ENCODE measurements at places on chromosomes 2 and 18.

DNA sequence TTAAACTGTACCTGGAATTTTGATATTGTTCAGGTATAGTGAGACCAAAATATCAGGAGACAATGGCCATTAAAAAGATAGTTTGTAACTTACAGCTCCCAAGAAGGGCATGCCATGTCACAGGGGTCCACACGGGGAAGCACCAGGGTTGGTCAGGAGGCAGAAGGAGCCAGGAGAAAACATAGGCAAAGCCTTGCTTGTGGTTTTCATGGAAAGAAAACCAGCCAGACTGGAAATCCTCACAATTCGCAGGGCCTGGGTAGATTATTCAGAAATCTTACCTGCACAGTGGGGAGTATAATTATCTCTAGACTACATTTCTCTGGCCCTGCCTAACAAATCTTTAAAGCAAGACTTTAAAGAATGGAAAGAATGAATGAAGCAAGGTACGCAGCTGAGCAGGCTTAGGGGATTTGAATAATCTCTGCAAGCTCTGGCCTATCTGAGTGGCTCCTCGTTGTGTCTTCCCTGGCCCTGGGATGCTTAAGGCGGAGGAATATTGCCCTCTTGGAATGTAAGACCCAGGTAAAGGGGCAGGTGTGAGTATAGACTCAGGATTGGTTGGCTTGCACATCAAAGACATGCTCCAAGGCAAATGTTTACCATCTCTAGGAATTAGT lies 66.9 kb upstream of the CDC42EP3 start:
- DNase-seq, result no peak

- DNase-seq, result peak; percentile 55
These were observed at the start of gene EMX1 for GRCh38 chr2:72917138-72917876. Gene EMX1 (plus strand): TSS chr2:72917519. CDS start chr2:72917853, 334 bp downstream.

DNA sequence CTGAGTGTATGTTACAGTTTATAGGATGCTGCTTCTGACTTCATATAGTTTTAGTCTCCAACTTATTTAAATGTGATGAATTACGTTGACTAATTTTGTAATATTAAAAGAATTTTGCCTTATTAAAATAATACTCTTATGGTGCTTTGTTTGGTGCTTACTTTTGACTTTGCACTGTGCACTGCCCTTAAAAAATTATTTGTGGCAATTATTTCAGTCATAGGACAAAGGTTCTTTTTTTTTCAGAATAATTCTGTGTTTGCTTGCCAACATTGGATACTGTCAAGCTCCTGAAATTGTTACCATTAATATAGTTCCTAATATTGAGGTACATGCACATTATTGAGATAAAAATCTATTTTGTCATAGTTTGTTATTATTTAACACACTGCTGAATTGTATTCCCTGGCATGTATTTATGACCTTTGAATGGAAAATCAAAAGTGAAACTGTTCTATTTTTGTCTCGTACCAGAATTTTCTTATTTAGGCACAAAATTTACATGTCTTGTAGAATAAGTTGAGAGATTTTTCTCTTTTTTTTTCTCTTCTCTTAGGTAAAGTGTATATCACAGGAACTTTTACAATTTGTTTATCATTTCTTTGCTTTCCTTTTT lies 572.8 kb upstream of the KLHL29 start:
- no peak for DNase-seq

GRCh38 chr2:79219383-79219988 lies 59.9 kb upstream of the REG3A start:
- peak; percentile 17 for DNase-seq

DNA sequence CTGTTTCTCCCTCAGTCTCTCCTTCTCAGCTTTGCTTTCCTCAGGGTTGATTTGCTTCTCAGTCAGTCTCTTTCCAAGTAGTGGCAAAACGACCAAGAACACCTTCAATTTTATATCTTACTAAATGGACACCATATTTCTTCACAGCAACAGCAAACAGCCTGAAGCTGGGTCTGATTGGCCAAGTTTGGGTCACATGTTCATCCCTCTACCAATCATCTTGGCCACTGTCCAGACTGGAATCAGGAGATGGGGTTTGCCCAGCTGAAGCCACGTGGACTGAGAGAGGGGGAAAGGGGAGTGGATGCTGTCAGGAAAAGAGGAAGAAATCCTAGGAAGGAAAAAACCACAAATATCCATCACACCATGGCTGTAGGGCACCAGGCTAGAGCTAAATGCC lies 42.0 kb upstream of the ACMSD start:
- DNase-seq, result no peak

DNA sequence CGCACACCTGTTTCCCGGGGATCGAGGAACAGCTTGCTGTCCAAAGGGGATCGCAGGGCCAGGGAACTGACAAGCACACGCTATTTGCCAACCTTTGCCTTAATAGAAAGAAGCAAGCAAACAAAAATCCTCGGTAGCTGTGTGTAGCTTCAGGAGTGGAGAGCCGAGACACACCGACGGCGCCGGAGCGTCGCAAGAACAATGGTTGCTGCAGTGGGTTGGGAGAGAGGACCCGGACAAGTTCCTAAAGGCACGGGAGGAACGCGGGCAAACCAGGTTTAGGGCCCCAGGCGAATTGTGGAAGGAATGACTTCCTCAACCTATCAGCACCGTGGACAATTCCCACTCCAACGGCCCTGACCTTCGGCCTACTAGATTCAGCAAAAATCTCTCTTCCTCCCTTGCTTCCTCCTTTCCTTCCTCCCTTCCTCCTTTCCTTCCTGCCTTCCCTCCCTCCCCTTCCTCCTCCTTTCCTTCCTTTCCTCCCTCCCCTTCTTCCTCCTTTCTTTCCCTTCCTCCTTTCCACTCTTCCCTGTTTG lies 4.9 kb upstream of the NEUROD1 start:
- peak; percentile 2 for DNase-seq

DNA sequence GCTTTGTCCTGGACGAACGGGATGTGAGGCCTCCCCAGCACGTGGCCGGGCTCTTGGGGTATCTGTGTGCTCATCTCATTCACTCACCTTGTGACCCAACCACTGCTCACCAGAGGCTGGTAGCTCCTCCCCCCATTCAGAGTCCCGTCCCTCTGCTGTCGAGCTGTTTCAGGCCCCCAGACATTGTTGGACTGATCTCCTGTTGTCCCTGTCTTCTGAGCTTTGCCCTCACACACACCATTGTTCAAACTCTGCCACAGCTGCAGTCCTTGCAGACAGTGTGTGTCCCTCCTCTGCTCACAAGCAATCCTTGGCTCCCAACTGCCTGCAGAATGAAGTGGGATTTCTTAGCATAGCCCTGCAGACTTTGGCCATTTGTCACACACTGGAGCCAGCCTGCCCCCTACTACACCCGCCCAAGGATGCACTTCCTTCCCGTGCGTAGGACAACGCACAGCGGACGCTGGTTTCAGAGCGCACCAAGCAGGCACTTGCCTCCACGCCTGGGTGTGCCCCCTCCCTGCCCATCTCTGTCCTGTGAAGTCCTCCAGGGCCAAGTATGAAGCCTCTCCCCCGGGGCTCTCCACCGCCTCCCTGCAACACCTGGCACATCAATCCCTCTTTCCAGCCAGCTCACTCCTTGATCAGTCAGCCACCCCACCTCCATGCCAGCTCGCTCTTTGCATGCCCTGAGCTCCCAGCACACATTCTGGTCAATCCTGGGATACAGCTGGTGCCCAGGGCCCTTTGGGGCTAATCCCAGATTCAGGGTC lies 16.5 kb upstream of the PRLH start:
- no peak for DNase-seq
